ENCODE measurements at places on chromosomes 5 and 9.

- no peak for DNase-seq
Observed at GRCh38 chr5:160938532-160938931, 86.5 kb upstream of the ATP10B start.

DNA sequence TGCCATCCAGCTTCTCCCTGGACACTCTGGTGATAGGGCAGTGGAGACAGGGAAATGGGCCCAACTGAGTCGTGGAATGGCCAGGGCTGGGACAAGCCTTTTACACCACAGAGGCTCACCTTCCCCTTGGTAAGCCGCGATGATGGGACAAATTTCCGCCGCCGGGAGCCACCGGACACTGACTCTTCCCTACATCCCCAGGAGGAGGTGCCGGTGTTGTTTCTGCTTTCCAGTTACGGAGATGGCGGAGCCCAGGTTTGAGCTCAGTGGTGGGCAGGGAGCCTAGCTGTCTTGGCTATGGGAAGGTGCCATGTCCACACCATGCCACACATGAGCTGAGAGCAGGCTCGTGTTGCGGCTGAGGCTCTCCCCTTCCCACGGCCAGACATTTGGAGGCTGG is 19.9 kb upstream of the WNK2 start:
- DNase-seq: no peak

DNA sequence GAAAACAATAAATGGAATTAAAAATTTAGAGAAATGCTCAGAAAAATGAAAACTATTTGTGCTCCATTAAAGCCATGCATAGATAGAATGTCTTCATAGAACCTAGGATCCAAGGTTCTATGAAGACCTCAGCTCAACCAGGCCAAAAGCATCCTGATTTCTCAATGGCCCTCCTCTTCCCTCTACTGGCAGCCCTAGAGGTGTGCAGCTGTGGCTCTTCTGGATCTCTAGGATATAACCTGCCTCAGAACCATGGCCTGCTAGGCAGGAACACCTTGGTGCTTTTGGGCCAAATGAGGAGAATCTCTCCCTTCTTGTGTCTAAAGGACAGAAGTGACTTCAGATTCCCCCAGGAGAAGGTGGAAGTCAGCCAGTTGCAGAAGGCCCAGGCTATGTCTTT is 15.1 kb downstream of the IFNA1 start:
- DNase-seq: no peak

- no peak for DNase-seq
Observed at GRCh38 chr9:29183971-29184370, 1610.7 kb upstream of the C9orf72 start.

DNA sequence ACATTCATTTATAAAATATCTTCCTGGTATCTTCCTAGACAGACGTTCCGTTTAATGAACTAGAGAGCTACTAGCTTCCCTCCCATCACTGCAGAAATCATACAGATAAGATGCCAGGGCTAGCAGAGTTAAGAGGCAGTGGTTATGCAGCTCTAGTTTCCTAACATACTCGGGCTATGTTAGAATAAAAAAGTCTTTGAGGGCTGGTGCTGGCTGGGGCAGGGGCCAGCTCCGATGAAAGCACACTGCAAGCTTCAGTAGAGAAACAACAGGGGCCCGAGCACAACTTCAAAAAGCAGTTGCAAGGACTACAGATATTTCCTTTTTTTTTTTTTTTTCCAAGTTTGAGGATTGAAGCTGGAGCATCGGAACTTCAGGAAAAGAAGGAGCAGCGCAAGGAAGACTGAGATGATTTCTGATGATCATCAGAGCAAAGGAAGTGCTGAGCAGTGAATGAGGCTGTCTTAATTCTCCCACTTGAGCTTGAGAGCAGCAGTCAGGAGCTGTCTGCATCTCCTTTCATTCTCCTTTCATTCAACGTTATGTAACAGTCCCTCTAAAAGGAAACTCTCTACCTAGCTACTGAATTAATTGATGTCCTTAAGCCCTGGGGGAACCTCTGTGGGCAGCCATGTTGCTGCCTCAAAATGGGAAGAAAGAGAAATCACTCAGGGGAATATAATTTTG is 47.6 kb upstream of the ADCY2 start:
- DNase-seq: no peak

- no peak for DNase-seq
Observed at GRCh38 chr5:111739416-111739815, 17.6 kb downstream of the NREP start.

- peak; percentile 41 for DNase-seq
Observed at GRCh38 chr5:79025054-79025472, 40.0 kb upstream of the ARSB start.

- DNase-seq: no peak
Observed at GRCh38 chr9:125565126-125565525, 141.9 kb downstream of the MAPKAP1 start.

DNA sequence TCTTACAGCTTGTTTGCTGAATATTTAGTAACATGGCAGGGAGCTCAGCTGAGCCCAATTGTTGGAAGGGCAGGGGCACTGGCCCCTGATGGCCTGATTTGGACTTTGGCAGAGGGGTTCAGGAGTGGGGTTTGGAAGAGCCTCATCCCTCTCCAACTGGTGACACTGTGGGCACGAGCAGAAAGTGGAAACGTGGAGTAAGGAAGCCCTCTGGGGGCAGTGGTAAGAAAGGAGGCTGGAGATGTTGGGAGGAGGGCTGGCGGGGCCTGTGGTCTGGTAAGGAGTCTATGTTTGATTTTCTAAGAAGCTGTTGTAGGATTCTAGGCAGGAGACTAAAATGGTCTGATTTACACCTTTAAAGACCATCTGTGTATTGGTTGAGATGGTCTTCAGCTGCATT is 208.9 kb downstream of the HSPA4 start:
- no peak for DNase-seq

DNA sequence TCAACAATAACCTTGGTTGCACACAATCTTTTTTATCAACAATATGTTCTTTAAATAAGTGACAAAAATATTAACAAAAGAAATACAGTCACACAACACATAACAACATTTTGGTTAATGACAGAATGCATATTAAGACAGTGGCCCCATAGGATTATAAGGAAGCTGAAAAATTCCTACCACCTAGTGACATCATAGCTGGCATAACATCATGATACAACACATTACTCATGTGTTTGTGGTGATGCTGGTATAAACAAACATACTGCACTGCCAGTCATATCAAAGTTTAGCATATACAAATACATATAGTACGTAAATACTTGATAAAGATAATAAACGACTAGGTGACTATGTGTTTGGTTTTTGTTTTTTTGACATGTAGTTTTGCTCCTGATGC is 344.8 kb upstream of the POU5F2 start:
- no peak for DNase-seq

- DNase-seq: no peak
Observed at GRCh38 chr9:97276310-97276852, 31.1 kb upstream of the CCDC180 start.

DNA sequence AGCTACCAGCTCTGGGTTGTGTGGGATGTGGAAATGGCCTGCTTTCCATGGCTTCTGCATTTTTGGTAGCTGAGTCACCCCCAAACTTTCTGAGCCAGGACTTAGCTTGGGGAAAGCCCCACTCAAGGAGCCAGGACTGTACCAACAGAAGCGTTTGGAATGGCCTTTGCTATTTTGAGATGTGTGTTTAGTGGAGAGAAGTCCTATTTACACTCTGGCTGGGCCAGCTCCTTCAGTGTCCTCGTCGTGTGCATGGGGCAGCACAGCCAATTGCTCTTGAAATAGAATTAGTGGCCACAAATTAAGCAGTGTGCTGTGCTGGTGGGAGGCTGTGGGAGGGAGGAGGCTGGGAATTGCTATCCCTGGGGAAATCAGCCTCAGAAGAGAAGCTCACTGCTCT is 51.6 kb downstream of the ENTREP1 start:
- no peak for DNase-seq

DNA sequence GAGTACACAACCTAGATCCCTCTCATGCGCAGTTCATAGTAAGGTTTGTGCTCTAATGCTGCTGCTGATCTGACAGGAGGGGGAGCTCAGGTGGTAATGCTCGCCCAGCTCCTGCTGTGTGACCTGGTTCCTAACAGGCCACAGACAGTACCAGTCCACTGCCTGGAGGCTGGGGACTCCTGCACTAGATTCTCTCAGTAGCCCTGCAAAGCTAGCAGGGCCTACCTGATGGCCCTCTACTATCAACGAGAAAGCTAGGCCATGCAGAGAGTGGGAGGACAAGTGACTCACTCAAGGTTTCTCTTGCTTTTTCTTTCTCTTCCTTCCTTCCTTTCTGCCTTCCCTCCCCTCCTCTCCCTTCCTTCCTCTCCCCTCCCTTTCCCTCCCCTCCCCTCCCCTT is 55.1 kb upstream of the TEX48 start:
- no peak for DNase-seq

DNA sequence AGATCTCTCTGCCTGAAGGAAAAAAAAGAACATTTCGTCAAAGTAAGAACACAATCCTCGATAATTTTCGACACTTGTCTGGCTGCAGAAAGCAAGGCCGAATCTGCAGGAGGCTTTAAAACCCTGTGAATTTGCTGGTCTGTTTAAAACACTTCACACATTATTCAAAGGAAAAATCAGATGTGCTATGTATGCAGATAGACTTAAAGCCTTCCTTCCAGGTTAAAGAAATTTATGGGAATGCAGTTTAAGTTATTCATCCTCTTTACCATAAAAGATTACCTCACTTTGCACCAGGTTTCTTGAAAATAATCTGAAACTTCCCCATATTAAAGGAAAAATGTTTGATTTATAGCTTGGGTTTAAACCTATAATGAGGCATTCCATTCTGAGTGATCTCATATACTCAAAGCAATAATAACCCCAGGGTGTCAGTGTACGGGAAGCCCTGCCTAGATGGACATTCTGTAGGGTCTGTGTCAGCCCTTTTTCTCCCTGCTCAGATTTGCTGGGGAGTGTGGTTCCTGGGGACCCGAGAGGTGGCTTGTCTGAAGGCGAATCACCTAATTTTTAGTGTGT is 323.5 kb upstream of the SLC24A2 start:
- DNase-seq: no peak

GRCh38 chr5:116361171-116361967 is 213.3 kb downstream of the SEMA6A start:
- DNase-seq: no peak

GRCh38 chr5:168646335-168646734 is 67.2 kb upstream of the PANK3 start:
- DNase-seq: no peak

DNA sequence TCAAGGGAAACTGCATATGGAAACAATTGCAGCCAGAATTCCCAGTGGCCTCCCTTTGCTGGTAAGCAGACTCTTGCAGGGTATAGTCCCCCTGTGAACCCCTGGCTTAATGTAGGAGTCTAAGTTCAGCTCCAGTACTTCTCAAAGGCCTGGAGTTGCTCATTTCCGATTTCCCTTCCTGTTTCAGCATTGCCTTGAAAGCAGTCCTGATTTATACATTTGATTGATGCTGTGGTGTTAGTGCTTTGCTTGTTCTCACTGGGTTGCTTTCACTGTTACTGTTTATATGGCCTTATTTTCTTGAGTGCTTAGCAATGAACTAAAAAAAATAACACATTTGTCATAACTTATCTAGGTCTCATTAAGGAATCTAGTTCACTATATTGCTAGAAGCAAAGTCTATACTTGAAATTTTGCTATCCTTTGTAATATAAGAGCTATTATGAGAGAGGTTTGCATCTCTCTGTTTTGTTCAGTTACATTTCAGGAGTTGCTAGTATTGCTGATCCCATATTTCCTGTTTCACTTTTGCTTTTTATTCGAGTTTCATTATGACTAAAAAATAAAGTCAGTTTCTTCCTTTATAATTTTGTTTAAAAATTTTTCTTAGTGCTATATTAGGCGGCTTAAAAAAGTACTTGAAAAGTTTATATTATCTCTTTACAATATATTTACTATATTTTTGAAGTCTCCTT is 122.4 kb upstream of the NMUR2 start:
- DNase-seq: no peak

DNA sequence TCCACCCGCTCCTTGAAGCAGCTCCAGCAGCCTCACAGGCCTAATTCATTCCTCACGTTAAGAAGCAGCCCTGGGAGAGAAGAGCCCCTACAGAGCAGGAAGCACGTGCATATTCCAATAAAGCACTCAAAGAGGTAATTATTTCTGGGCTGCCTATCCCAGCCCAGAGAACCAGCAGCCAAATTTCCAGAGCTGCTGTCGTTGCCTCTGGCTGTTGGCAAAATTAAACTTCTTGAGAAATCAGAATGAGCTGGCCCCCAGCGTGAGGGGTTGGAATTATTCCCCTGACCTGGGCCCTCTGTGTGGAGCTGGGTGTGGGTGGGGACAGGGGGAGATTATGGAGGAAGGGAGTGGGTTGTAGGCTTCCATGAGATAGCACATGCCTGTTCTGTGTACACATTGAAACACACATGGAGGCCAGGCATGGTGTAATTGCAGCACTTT is 86.8 kb upstream of the HSPA9 start:
- DNase-seq: peak; percentile 16

DNA sequence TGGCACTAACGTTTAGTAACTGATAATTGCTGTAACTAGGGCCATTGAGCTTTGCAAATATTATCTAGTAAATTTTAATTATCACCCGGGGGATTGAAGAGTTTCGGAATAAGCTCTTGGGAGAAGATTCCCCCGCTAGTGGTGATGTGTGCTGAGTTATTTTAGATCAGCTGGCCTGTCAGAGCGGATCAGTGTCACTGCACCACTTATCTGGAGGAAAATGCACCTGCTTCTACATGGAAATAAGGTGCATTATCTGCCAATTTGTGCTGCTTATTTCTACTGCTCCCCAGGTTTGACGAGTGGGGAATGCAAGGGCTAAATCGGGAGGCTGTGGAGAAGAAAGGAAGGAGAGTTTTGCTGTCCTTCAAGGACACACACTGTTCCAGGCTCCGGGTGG is 518.6 kb downstream of the TLE4 start:
- no peak for DNase-seq

GRCh38 chr9:88990729-88991065 is 571 bp upstream of the S1PR3 start:
- no peak for DNase-seq

- no peak for DNase-seq
Observed at GRCh38 chr9:129725795-129726251, 27.0 kb downstream of the PTGES start.
